ENCODE measurements at places on chromosomes 16 and 17. TPM values are rescaled to one million over a fixed set of nuclear protein-coding genes. Genes with fewer than 3 reads are reported as not detected.

GRCh38 chr16:64705443-64705842, 416.4 kb downstream of the CDH11 start:
- H3K36me3 ChIP-seq, result no peaks in the 10 kb centered on the region
- H3K4me1 ChIP-seq, result no peaks in the 10 kb centered on the region
- no peak overlapping the region for H3K4me3 ChIP-seq
- DNase-seq, result no peak

DNA sequence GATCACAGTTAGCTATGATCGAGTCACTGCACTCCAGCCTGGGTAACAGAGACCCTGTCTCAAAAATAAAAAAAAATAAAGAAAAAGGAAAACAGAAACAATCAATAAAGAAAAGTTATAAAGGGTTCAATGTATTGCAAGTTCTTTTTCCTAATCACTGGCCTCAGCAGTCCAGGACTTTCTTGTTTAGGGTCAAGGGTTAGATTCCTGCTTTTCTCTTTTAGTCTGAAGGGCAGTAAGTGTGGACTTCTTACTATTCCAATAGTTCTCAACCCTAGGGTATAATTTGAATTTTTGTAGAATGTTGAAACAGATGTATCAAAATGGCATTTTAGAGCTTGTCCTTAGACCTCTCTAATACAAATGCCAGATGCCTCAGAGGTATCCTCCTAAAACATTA, 27.3 kb downstream of the SMYD4 start:
- DNase-seq, result no peak
- no peaks in the 10 kb centered on the region for H3K27me3 ChIP-seq
- peaks cover 15% of the 10 kb centered on the region for H3K36me3 ChIP-seq
- no peak overlapping the region for H3K4me3 ChIP-seq
- peaks cover under 1% of the 10 kb centered on the region for H3K4me1 ChIP-seq
- H3K27ac ChIP-seq, result no peak overlapping the region

Gene HNF1B
- total RNA-seq, result 7.3 TPM

Gene TMEM238L
- not detected for total RNA-seq

Gene MYH1
- total RNA-seq, result not detected

Gene DLX4
- total RNA-seq, result not detected

Gene RPH3AL
- 0.78 TPM for total RNA-seq

Gene HAS3
- 1.6 TPM for total RNA-seq

Gene AARSD1
- total RNA-seq, result 50.6 TPM

Measured in osteocyte (in vitro differentiated cells).